ENCODE measurements at places on chromosomes 3 and 15. TPM values are rescaled to one million over a fixed set of nuclear protein-coding genes. Genes with fewer than 3 reads are reported as not detected.

- peaks cover 22% of the 10 kb centered on the region for H3K4me1 ChIP-seq
- no peak overlapping the region for H3K27ac ChIP-seq
- no peak for DNase-seq
- peaks cover 56% of the 10 kb centered on the region for H3K36me3 ChIP-seq
- H3K27me3 ChIP-seq = no peaks in the 10 kb centered on the region
Observed at GRCh38 chr15:84684092-84684491, 26.1 kb upstream of the NMB start.

GRCh38 chr3:14285548-14285925 lies 106.9 kb downstream of the LSM3 start:
- H3K4me1 ChIP-seq = no peaks in the 10 kb centered on the region
- no peak for DNase-seq
- H3K27ac ChIP-seq = no peak overlapping the region
- H3K27me3 ChIP-seq = peaks cover 8% of the 10 kb centered on the region

GRCh38 chr3:131001071-131001470 lies 25.6 kb downstream of the ASTE1 start:
- H3K27me3 ChIP-seq = no peaks in the 10 kb centered on the region
- DNase-seq = no peak
- peaks cover 12% of the 10 kb centered on the region for H3K4me1 ChIP-seq
- no peak overlapping the region for H3K27ac ChIP-seq
- H3K36me3 ChIP-seq = peaks cover 56% of the 10 kb centered on the region

DNA sequence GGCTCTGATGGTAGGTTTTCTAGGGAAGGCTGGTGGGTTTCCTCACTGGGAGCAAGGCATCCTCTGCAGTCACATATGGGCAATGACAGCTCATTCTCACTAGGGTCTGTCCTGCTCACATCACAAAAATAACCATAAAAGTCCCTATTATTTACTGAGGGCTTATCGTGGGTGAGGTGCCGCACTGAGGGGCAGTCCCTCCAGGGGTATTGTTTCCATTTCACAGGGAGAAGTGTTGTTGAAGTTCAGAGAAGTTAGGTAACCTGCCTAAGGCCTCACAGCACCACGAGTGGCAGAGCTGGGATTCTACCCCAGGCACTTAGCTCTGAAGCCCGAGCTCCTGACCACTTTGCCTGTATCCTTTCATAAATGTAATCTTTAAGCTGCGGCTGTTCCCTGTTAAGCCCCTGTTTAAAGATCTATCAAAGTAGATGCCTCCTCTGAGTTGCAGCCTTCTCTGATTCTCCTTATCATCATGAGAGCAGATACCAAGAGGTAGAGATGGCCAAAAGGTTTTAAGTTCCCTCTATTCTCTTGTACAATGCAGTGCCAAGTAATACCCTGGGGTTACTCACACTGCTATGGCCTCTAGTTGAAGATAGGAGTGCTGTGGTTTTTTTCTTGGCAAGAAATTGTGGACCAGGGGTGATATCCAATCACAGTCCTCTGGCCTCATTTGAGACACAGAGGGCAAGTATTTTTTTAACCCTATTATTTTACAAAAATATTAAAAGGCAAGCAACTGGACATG lies 107.0 kb downstream of the RPLP1 start:
- no peak overlapping the region for H3K27ac ChIP-seq
- H3K4me3 ChIP-seq = no peak overlapping the region
- DNase-seq = no peak
- peaks cover 4% of the 10 kb centered on the region for H3K27me3 ChIP-seq
- no peaks in the 10 kb centered on the region for H3K36me3 ChIP-seq

- H3K36me3 ChIP-seq = peaks cover 25% of the 10 kb centered on the region
- H3K4me1 ChIP-seq = no peaks in the 10 kb centered on the region
- H3K4me3 ChIP-seq = no peak overlapping the region
- no peaks in the 10 kb centered on the region for H3K27me3 ChIP-seq
Observed at GRCh38 chr3:47491777-47492176, 16.0 kb upstream of the SCAP start.

GRCh38 chr3:192165552-192165951 lies 561.8 kb downstream of the FGF12 start:
- H3K27ac ChIP-seq = no peak overlapping the region
- H3K4me3 ChIP-seq = no peak overlapping the region
- no peaks in the 10 kb centered on the region for H3K27me3 ChIP-seq
- no peak for DNase-seq
- H3K4me1 ChIP-seq = no peaks in the 10 kb centered on the region

- DNase-seq = no peak
- H3K27me3 ChIP-seq = no peaks in the 10 kb centered on the region
Observed at GRCh38 chr3:155154255-155154654, 74.1 kb downstream of the MME start.

Gene GP5
- total RNA-seq = 1.3 TPM

Data from activated CD4-positive, alpha-beta memory T cell treated with anti-CD3 and anti-CD28 coated beads, Interleukin-2, amount 10 ng/mL, durations not matched to agents 7 days and 5 days (primary cell).